Lower lobe of right lung (tissue), 2 donors: ENCODE measurements at places on chromosomes 6 and 20.

- no peaks in the 10 kb centered on the region for H3K27me3 ChIP-seq
- no peaks in the 10 kb centered on the region for H3K36me3 ChIP-seq
- H3K4me1 ChIP-seq = peaks cover 14% of the 10 kb centered on the region
- no peak overlapping the region for H3K4me3 ChIP-seq
- no peak for DNase-seq
Observed at GRCh38 chr6:20569000-20569610, 34.8 kb downstream of the CDKAL1 start.

- DNase-seq = no peak
- peaks cover 4% of the 10 kb centered on the region for H3K4me1 ChIP-seq
- H3K36me3 ChIP-seq = no peaks in the 10 kb centered on the region
Observed at GRCh38 chr6:168128631-168129291, 49.7 kb upstream of the FRMD1 start.

GRCh38 chr6:82910820-82911219 is 154.8 kb downstream of the UBE3D start:
- no peaks in the 10 kb centered on the region for H3K36me3 ChIP-seq
- no peak for DNase-seq
- H3K4me1 ChIP-seq = no peaks in the 10 kb centered on the region

- no peak overlapping the region for H3K4me3 ChIP-seq
- peaks cover 89% of the 10 kb centered on the region for H3K4me1 ChIP-seq
- no peaks in the 10 kb centered on the region for H3K27me3 ChIP-seq
- DNase-seq = no peak
- H3K27ac ChIP-seq = peak overlapping the region; percentile 71
Observed at GRCh38 chr6:11208267-11208666, 24.2 kb downstream of the NEDD9 start.
